ENCODE measurements at places on chromosomes 4 and X.

- DNase-seq: no peak
Measured at GRCh38 chr4:84441758-84442377, 57.2 kb downstream of the NKX6-1 start.

GRCh38 chr4:184645904-184646610 lies 3.2 kb downstream of the CASP3 start:
- no peak for DNase-seq

- DNase-seq: peak; percentile 41
Measured at GRCh38 chr4:8391972-8392371, 48.6 kb downstream of the ACOX3 start.

DNA sequence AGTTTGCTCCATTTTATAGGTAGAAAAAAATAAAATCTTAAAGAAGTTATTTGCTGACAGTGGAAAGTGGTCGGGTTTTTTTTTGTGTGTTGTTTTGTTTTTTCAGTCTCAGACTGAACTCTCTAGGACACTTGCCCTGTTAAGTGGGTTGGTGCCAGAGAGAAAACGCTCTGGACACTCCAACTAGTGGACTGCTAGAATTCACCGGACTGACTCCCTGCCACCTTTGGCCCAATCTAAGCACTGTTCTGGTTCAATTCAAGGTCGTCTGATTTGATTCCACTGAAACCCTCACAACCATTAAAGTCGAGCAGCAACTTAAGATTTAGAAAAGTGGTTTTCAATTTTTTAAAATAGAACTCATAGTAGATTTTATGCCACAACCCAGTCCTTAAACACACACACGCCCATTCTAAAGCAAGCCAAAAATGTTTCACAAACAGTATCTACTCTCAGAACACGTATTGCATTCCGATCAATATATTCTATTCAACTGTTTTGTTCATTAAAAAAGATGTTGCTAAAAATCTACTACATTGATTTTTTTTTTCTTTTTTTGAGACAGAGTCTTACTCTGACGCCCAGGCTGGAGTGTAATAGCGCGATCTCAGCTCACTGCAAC lies 27.3 kb downstream of the RWDD4 start:
- DNase-seq: no peak

GRCh38 chr4:152643153-152644035 lies 36.4 kb downstream of the TMEM154 start:
- DNase-seq: peak; percentile 68

- DNase-seq: no peak
Measured at GRCh38 chr4:119746951-119747350, 118.3 kb upstream of the PDE5A start.

- no peak for DNase-seq
Measured at GRCh38 chr4:169189372-169189771, 81.4 kb downstream of the SH3RF1 start.

- peak; percentile 44 for DNase-seq
Measured at GRCh38 chr4:102759831-102760644, 730 bp downstream of the MANBA start.
